ENCODE measurements at places on chromosomes 5 and 9.
A peak's percentile ranks its signal among the peaks of the same experiment; 100 is the strongest.

GRCh38 chr9:2150338-2150737, 135.2 kb downstream of the SMARCA2 start:
- DNase-seq: no peak

- no peak for DNase-seq
Observed at GRCh38 chr5:34686762-34687268, 30.7 kb downstream of the RAI14 start.

- DNase-seq: no peak
Observed at GRCh38 chr5:44885903-44886302, 77.2 kb downstream of the MRPS30 start.

GRCh38 chr5:92544596-92544995, 1036.4 kb downstream of the NR2F1-AS1 start:
- no peak for DNase-seq

GRCh38 chr5:149083846-149084245, 21.0 kb upstream of the SH3TC2 start:
- DNase-seq: no peak

DNA sequence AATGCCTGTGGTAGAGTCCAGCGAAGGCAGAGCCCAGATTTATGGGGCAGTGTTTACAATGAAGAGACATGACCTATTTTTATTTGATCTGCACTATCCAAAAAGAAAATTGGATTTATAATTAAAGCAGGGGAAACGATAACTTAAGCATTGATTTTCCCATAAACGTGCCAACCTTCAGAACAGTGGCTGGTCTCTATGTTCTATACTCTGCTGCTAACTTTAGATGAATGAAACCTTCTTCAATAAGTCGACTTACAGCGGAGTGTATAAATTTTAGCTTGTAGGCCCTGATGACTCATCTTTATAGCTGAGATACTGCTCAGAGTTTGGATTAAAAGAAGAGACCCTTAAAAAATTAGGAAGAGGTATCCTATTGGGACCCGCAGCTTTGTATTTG, 452.6 kb downstream of the TLR4 start:
- DNase-seq: no peak

- peak; percentile 64 for DNase-seq
Observed at GRCh38 chr5:138543730-138544104, 681 bp upstream of the ETF1 start.

DNA sequence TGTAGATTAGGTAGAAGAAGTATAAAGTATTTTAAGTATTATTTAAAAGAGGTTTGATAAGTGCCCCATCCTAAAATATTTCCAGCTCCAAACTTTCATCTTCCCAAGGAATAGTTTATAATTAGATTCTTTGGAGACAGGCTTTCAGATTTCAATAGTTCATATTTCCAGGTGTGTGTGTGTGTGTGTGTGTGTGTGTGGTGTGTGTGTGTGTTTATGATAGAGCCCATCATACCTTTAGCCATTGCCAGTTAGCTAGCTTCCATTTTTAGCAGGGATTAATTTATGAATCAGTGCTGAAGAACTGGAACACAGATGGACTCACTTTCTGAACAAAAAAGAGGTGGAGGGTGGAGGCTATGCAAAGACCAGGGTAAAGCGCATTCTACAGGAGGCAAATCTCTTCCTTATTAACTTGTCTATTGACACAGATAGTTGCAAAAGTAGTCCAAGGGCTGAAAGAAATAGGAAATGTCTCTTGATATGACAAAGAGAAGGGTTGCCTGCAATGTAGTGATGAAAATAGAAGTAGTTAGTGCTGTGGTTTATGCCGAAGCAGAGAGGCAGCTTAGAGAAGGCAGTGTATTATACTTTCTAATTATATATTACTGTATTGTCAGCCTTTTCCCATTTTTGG, 301.1 kb downstream of the MAN2A1 start:
- DNase-seq: no peak

- no peak for DNase-seq
Observed at GRCh38 chr5:43303242-43303641, 10.0 kb downstream of the HMGCS1 start.

- peak; percentile 90 for DNase-seq
Observed at GRCh38 chr5:73120222-73121118, at the start of gene TMEM171. Gene TMEM171 (plus strand): TSS chr5:73120575. CDS start chr5:73123374, 2,799 bp downstream.

Measured in iPS-NIHi11 (cell line).